ENCODE measurements at places on chromosomes 16 and 17.

GRCh38 chr16:20323591-20324117 lies 3.7 kb downstream of the GP2 start:
- no peak for DNase-seq

GRCh38 chr16:87715658-87716057 lies 50.1 kb downstream of the KLHDC4 start:
- no peak for DNase-seq

GRCh38 chr16:85659805-85660511 lies 28.8 kb downstream of the GINS2 start:
- peak; percentile 35 for DNase-seq

DNA sequence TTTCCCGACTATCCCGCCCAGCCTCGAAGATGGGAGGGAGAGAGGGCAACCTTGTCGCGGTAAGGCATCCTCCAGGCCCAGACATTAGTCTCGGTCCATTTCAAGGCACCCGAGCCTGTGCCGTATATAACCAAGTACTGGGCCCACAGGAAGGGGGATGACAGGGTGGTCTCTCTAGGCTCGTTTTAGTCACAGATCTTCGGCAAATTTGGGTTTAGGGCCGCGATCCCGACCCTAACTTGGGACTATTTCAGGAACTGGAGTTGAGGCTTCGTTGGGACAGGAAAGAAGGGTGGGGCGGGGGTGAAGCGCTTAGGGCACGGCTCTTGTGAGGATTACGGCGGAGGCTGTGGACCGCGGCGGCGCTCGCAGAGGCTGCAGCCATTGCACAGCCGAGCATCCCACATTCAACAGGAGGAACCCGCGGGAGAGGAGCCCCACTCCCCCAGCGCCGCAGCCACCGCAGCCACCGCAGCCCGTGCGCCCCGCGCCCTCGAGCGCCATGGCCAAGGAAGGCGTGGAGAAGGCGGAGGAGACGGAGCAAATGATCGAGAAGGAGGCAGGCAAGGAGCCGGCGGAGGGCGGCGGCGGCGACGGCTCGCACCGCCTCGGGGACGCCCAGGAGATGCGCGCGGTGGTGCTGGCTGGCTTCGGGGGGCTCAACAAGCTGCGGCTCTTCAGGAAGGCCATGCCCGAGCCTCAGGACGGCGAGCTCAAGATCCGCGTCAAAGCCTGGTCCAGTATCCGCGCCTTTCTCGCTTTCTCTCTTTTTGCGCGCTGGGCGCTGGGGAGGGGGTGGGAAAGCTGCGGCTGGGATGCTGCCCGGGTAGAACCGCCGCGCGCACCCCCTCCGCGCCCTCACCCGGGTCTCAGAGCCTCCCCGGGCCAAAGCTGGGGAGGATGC lies at the start of gene VAT1L:
Gene VAT1L, plus strand, starts transcription at position 384 of the 904 bp plus-strand sequence. Its CDS starts 119 bp downstream, at position 503.
- DNase-seq, result no peak

GRCh38 chr17:50219342-50219741 lies 17.9 kb upstream of the COL1A1 start:
- DNase-seq, result no peak

DNA sequence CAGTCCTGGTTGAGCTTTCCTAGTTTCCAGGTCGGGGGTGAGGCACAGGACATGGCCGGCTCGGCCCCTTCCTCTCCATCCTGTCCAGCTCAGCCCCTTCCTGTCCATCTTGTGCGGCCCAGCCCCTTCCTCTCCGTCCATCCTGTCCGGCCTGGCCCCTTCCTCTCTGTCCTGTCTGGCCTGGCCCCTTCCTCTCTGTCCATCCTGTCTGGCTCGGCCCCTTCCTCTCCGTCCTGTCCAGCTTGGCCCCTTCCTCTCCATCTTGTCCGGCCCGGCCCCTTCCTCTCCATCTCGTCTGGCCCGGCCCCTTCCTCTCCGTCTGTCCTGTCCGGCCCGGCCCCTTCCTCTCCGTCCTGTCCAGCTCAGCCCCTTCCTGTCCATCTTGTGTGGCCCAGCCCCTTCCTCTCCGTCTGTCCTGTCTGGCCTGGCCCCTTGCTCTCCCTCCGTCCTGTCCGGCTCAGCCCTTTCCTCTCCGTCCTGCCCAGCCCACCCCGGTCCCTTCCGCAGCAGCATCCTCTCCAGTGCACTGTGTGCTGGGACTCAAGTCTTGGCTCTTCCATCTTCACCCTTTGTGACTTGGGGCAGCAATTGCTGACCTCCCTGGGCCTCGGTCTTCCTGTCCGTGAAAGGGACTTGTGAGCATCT lies 5.5 kb upstream of the ZNF750 start:
- no peak for DNase-seq

DNA sequence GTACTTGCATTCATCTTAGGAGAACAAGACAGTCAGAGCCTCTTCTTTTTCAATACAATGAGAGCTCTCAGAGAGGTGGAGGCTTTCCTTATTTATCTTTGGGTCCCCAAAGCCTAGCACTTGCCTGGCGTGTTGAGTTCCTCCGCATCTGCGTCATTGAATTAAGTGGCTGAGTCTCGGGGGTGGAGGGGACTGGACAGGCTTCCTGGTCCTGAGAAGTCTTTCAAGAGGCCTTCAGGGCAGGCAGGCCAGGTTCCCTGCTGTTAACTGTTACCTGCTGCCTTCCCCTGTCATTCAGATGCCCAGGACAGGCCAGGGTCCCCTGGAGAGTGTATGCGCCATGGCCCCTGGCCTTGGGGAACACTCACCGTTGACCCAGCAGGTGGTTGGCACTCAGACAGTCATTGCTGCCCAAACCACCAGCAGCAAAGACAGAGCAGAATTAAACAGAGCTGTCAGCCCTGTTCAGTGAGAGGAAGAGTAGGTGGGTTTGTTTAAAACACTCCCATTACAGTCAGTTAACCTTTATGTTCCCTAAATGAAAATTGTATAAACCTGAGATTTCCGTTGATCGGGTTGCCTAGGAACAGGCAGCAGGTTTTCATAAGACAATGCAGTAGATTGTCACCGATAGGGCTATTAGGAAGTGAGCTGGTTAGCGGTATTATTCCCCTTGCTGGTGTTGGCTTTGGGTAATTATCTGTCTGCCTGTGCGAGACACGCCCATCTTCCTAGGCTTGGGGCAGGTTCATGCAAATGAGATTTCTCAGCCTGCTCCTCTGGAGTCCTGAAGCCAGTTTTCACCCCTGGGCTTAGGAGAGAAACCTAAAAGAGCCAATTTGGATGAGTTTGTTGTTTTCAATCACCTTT lies 132.7 kb downstream of the CCDC182 start:
- DNase-seq, result no peak

DNA sequence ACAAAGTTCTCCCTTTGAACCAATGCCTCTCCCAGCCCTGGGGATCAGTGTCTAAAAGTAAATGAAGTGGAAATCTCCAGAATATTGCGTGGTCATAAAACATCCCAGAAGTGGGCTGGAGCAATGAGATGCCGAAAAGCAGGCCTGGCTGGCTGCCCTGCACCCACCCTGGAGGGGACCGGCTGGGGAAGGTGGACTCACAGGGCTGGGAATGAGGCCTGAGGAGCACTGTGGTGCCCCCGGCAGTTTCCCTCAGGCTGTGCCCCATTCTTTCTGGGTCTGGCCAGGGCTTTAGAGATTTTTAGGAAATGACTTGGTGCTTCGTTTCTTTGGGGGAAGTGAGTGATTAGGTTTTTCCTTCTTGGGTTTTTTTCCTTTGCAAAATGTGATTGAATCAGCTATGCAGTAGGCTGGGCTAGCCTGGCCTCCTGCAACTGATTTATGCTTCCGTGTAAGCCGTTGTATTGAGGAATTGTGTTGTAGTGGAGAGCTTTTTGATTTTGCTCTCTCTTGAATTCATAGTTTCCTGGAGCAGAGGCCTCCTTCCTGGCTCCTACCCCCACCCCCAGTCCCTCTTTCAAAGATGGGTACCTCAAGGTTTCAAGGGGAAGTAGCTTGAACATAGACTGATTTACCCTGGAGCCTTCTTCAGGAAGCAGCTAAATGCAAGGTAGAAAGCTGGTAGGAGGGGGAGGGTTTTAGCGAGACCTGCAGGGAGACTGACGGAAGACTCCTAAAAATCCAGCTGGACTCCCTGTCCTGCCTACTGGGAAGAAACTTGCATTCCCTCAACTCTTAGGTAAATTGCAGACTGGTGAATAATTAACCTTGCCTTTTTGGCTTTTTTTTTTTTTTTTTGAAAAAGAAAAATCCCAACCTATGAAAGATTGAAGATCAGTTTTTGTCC lies 170.2 kb downstream of the RAB11FIP4 start:
- DNase-seq, result no peak

- DNase-seq, result no peak
These were observed 59.9 kb downstream of the NKD1 start for GRCh38 chr16:50607970-50608557.

GRCh38 chr16:58057121-58057520 lies 31.6 kb downstream of the MMP15 start:
- no peak for DNase-seq

DNA sequence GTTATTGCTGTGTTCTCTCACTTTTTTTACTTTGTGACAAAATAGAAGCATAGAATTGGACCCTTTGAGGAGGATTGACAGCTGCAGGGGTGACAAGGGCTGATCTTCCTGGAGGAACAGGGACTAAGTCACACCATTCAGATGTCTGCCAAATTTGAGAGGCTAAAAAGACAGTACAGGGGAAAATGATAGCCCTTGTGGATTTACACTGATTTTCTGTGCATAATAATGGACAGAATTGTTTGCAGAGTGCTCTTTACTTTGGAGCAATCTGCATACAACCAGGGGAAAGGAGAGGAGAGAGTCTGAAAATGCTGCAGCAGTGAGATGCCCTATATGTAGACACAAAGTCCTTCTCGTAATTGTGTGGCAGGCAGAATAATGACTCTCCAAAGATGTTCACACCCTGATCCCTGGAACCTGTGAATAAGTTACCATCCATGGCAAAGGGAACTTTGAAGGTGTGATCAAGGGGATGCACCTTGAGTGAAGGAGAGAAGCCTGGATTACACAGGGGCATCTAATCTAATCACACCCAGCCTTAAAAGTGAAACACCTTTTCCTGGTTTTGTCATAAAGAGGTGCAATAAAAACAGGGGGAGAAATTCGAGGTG lies 221.4 kb upstream of the CPHXL start:
- DNase-seq, result no peak

DNA sequence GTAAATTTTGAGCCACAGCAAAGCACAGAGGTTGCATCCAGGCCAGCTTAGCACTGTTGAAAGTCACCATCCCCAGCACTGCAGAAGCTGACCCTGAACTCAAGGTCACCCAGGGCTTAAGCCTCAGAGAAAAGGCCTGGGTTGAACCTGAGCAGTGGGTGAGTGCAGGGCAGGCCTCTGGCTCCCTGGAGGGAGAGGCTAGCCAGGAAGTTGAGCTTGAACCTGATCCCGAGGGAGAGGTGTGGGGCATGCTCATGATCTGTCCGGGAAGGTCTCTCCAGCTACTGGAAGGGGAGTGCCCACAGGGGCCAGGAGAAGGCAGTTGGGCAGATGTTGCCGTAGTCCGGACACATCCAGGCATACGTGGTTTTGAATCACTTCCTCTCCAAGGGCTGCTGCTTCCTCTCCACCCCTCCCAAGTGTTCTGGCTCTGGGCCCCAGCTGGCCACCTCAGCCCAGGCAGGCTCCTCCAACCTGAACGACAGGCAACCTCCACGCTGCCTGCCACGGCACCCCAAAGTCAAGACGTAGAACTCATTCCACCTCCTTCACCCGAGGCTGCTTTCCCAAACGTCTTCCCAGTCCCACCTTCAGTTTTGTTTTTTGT lies 18.4 kb downstream of the CARHSP1 start:
- no peak for DNase-seq

DNA sequence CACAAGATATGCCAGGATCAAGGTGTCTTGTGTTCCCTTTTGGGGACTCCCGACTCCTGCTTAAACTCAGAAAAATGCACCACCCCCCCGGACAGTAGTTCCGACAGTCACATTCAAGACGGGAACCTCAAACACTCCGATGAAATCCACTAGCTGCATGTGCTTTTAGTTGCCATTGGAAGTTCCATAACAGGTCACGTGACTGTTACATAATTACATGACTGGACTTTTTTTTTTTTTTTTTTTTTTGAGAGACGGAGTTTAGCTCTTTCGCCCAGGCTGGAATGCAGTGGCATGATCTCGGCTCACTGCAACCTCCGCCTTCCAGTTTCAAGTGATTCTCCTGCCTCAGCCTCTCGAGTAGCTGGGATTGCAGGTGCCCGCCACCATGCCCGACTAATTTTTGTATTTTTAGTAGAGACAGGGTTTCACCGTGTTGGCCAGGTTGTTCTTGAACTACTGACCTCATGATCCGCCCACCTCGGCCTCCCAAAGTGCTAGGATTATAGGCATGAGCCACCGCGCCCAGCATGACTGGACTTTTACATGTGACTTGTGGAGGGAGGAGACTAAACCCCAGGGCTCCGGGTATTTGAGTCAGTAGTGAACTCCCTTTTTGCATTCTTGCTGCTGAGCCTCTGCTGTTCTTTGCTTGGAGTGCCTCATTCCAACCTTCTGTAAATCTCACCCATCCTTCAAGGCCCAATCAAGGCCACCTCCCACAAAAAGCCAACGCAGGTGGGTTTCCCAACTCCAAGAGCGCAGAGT lies 1.6 kb downstream of the SIRT7 start:
- no peak for DNase-seq

GRCh38 chr17:30290696-30291542 lies 825 bp downstream of the BLMH start:
- no peak for DNase-seq

DNA sequence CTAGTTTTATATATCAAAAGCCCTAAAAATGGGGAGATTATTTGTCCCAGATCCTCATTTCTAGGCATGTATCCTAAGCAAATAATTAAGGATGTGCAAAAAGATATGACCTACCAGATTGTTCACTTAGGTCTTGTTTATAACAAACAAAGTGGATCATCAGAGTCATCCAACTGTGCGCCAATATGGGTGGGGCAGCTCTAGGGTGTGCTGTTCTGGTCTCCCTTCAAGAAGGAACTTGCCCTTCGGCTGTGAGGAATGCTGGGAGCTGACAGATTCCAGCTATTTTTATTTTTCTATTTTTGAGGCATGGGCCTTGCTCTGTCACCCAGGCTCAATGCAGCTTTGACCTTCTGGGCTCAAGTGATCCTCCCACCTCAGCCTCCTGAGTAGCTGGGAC lies 13.8 kb downstream of the CHP2 start:
- DNase-seq, result no peak

GRCh38 chr16:87765473-87765775 lies 362 bp downstream of the KLHDC4 start:
- peak; percentile 51 for DNase-seq

GRCh38 chr17:64335486-64335885 lies 55.2 kb downstream of the PECAM1 start:
- no peak for DNase-seq

- DNase-seq, result no peak
These were observed 142.7 kb upstream of the GNAO1 start for GRCh38 chr16:56048425-56049105.

DNA sequence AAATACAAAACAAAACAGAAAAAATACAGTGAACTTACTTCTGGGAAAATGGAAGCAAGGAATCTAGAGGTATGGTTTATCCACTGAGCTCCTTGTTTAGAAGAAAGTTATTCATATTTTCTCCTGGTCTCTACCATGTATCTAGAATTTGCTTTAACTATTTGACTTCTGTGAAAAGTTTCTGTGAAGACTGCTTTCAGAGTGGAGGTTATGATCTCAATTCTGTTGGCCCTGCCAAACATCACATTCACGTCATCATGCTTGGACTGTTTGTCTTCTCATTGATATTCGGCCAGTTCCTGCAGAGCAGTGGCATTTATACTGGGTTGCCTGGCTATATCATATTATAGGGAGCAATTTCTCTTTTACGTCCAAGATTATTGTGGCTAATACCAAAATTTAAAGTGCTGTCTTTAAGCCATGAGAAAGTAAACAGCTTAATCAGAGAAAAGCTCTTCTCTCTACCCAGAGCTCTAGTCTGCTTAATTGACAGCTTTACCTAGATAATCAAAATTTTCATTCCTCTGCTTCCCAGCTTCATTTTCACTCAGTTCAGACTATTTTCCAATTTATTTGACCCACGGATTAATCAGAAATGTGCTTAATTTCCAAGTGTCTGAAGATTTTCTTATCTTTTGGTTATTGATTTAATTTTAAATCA lies at the start of gene ABCA8:
Gene ABCA8, minus strand, starts transcription at position 212 of the 661 bp plus-strand sequence. CDS start 13,358 bp downstream, outside the sequence.
- DNase-seq, result no peak
